Mesenchymal stem cell (in vitro differentiated cells and primary cell): ENCODE measurements at places on chromosomes 1 and 21.

DNA sequence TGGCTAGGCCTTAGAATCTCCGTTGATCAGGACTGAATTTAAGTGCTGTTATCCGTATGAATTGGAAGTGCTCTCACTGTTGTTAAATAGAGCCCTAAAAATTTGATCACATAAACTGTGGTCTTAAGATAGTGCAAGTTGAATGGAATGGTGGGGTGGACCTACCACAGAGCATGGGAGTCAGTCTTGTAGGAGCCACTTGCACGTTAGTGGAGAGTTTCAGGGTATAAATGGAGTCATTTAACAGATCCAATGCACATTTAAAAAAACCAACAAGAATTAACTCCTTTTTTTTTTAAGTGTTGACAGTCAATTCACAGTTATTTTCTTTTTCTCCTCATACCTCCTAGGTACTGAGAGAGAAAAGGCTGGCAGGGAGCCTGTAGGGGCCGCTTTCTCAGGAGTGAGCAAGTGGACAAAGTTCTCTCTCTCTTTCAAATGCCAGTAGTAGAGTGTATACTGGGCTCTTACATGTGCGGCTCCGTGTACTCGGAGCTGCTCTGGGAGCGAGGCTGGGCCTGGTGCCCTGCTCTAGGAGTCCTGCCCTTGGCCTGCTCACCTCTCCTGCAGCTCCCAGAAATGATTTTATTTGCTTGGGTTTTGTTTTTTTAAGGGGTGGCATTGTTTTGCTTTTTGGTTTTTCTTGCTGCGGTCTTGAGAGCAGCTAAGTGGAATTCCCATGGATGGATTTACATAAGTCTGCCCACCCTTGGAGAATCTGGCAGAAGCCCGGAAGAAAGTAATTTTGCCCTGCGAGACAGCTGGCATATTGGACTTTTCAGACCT, 91.3 kb downstream of the ATP5PO start:
- DNase-seq, result no peak

- no peak for DNase-seq
Observed at GRCh38 chr1:40244138-40244744, 3.5 kb upstream of the TMCO2 start.

DNA sequence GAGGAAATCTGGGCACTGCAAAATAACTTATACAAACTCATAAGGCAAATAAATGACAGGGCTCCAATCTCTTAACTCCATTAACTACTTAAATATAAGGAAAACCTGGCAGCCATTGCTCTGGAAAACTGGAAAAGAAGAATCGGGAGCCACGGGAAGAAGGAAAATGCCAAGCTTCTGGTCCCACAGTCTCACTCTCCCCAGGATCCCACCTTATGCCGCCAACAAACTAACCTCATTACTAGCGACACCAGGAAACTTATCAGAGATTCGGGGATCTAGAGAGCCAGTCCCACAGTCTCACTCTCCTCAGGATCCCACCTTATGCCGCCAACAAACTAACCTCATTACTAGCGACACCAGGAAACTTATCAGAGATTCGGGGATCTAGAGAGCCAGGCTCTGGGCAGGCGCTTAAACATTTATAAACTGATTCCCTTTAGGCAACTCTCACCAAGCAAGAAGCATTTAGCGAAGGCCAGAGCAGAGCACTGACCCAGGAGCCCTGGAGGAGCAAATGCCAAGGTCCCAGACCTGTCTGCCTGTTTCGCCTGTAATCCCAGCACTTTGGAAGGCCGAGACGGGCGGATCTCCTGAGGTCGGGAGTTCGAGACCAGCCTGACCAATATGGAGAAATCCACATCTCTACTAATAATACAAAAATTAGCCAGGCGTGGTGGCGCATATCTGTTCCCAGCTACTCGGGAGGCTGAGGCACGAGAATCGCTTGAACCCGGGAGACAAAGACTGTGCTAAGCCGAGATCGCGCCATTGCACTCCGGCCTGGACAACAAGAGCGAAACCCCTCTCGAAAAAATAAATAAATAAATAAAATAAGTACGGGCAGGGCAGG, 720 bp downstream of the PSMB2 start:
- no peak for DNase-seq

DNA sequence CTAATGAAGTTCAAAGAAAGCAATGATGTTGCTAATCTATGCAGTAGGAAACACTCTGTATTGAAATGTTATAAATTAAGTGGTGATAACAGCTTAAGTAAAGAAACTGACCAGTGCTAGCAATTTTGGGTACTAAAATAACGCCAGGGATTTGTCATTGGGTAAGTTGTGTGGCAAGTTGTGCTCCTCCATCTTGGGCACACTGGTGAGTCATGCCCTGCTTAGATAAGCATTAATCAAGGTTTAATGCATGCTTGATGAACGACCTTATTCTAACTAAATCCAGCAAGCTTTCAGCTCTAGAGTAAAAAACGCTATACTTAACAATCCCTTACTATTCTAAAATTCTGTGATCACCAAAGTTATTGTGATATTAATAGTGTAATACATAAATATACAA, 25.2 kb downstream of the VAMP4 start:
- peak; percentile 24 for DNase-seq

- no peak for DNase-seq
Observed at GRCh38 chr1:227786673-227787512, 28.6 kb upstream of the PRSS38 start.

DNA sequence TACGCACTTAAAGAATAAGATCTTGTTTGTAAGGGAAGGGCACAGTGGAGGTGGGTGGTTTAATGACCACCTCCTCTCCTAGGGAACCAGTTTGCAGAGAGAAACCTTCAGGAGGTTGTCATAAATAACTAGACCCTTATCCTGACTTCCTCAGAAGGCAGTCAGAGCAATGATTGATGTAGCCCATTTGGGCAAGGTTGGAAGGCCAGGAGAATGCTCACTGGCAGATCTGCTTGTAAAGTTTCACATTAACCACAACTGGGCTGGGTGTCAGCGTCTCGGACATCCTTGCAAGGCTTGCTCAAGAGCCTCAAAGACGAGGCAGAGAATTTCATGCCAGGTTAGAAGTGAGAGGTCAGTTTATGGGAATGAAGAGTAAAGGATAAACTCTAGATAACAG, 87.6 kb upstream of the TRABD2B start:
- no peak for DNase-seq

DNA sequence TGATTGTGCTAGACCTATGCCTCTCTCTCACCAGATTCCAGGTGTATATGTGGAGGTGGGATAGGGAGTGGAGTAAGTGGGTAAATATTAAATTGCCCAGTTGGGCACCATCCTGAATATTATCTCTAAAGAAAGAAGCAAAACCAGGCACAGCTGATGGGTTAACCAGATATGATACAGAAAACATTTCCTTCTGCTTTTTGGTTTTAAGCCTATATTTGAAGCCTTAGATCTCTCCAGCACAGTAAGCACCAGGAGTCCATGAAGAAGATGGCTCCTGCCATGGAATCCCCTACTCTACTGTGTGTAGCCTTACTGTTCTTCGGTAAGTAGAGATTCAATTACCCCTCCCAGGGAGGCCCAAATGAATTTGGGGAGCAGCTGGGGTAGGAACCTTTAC, at the start of gene FCER1A:
FCER1A (plus strand) TSS at position 242 of the 400 bp plus-strand sequence; CDS start at position 271, 29 bp downstream.
- DNase-seq, result no peak

DNA sequence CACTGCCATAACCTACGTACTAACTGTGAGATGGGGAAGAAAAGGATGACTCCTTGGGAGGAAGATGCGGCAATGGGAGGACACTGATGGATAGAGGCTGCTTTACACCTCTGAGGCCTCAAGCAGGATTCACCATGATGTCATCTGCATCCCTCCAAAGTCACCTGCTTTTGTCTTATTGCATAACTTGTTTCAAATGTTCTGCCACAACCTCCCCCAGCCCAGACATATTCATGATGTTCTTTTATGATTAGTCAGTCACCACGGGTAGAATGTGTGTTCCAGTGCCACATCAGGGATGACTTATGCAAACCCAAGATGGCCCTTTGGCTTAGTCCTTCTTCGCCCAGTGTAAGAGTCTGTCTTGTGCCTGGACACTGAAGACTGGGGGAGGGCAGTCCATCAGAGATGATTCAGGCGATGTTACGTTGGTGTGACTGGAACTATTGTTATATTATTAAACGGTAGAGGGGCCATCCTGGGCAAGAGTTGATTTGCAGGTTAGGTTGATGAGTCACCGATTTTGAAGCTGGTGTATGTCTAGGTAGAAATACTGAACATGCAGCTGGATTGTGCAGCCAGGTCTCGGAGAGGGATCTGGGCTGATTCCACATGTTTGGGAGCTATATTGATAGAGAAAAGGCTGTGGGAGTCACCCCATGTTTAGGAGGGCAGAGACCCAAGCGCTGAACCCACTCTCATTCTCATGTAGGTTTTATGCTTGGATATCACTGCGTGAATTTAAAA, 32.6 kb downstream of the RYR2 start:
- no peak for DNase-seq

GRCh38 chr21:36539434-36540150, 59.7 kb upstream of the CLDN14 start:
- no peak for DNase-seq

DNA sequence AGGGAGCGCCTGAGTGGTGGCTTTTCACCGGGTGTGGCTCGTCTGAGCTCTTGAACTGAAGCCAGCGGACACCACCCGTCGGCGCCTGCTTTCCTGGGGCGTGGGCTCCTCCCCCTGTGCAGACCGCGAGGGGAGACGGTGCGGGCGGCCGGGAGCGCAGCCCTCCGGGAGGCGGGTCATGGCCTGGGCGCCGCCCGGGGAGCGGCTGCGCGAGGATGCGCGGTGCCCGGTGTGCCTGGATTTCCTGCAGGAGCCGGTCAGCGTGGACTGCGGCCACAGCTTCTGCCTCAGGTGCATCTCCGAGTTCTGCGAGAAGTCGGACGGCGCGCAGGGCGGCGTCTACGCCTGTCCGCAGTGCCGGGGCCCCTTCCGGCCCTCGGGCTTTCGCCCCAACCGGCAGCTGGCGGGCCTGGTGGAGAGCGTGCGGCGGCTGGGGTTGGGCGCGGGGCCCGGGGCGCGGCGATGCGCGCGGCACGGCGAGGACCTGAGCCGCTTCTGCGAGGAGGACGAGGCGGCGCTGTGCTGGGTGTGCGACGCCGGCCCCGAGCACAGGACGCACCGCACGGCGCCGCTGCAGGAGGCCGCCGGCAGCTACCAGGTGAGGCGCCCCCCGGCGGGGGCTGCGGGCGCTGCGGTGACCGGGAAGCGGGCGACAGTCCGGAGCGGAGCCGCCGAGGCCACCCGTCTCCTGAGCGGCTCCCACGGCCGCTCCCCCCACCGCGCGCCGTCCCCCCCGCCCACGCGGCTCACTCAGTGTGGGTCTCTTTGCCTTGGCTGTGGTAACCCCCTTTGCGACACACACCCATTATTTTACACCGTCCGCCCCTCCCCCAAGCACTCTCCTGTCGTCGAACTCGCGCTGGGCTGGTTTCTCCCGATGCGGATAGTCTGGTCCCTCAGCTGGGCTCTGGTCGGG, at the start of gene TRIM58:
TRIM58 (plus strand) TSS at position 119 of the 916 bp plus-strand sequence; CDS start at position 179, 60 bp downstream.
- peak; percentile 13 for DNase-seq

GRCh38 chr1:107016376-107016978, 40.0 kb upstream of the PRMT6 start:
- no peak for DNase-seq

- no peak for DNase-seq
Observed at GRCh38 chr1:30449428-30450147, 273.8 kb downstream of the MATN1 start.
